ENCODE measurements at places on chromosomes 2 and 18.

DNA sequence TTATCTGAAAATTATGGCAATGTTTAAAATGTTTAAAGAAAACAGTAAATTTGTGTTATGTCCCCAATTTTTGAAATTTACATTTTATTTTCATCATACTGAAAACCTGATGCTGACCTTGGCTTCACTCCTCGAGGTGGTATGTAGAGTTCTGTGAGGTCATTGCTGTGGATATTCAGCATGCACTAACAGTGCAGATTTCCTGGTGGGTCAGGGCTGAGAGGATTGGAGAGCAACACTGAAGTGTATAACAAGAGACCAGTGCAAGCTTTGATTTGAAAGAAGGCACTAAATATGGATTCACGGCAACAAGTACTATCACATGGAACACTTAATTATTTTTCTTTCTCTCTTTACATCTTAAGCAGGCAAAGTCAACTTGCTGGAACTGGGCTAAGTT is 134.1 kb downstream of the SLC8A1 start:
- DNase-seq: no peak

- DNase-seq: no peak
These were observed 29.3 kb downstream of the FEZ2 start for GRCh38 chr2:36568516-36569246.

- no peak for DNase-seq
These were observed 1093.6 kb downstream of the SUCLG1 start for GRCh38 chr2:83365476-83365875.

- no peak for DNase-seq
These were observed 5.1 kb upstream of the SMAD7 start for GRCh38 chr18:48955830-48956261.

DNA sequence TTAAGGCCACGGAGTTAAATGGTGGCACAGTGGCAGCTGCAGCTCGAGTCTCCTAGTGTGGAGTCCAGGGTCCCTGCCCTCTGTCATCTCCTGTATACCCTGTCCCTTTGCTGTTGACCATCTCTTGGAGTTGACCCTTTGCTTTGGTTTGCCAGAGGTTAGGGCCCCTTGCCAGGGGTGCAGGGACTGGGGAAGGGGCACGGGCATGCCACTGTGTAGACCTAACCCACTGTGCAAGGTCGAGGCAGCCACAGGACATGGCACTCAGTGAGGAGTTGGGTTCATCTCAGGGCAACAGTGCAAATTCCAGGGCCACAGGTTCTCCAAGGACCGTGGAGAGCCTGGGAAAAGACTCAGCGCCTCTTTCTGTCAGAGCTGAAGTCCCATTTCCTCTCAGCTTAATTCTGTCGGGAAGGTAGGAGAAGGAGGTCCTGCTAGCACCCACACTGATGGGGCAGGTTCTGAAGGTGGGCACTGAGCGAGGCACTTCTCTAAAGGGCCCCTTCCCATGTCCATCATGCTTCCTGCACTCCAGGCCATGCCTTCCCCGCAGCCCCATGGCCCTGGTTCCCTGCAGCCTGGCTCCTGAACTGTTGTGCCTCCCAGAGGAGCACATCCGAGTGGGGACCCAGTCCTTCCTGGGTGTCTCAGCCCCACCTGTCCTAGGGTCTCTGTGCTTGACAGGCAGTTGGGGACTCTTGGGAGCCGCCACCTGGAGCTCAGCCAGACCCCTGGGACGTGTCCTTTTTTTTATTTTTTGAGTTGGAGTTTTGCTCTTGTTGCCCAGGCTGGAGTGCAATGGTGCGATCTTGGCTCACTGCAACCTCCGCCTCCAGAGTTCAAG is 2.8 kb downstream of the KHK start:
- no peak for DNase-seq

DNA sequence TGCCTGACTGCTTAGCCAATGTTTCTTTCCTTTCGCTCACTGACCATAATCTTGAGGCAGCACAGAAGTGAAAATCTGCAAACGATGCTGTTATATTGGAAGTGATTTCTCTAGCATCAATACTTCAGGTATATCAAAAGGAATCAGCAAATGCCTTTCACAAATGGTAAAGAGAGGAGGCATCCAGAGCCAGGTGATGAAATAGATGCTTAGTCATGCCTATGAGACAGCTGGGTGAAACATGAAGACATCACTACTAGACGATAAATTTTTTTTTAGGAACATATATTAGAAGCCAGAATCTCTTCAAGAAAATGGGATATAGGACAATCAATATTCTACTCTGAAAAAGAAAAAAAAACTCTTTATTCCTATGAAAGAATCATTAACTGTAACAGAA is 249.2 kb upstream of the SLC39A10 start:
- DNase-seq: no peak

GRCh38 chr18:52394602-52395001 is 54.6 kb downstream of the DCC start:
- no peak for DNase-seq

GRCh38 chr18:63446266-63446665 is 24.0 kb upstream of the VPS4B start:
- DNase-seq: no peak

GRCh38 chr18:63162271-63163014 is 157.1 kb downstream of the BCL2 start:
- DNase-seq: no peak

DNA sequence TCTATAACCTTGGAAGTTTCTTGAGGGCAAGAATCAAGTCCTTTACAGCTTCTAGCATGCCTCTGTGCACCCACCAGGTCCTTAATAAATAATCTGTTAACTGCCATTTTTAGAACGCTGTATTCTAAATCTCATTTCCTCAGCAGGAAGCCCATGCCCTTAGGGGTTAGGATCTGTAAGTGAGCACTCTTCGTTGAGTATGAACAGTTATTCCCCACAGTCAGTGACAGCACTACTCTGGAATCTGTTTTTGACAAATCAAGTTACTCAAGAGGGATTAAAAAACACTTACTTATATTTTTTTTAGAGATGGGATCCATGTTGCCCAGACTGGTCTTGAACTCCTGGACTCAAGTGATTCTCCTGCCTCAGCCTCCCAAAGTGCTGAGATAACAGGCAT is 14.6 kb downstream of the PAIP2B start:
- no peak for DNase-seq

DNA sequence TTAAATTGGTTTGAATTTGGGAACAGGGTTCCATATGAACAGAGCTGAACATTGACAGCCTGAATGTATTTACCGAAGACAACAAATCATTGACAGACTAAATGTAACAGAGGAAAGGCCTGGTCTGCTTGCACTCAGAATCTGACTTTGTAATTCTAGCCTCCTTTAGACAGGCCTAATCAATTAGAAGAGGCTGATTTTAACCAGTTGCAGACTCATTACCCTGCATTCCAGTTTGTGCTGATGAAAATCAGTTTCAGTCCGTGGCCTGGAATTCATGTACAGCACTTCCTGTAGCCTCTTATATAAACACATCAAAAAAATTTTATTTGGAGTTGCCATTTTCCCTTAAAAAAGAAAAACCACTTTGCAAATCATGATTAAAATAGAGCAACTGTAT is 93.1 kb upstream of the ZFP36L2 start:
- DNase-seq: no peak

GRCh38 chr18:55354795-55355194 is 233.2 kb downstream of the TCF4 start:
- no peak for DNase-seq

- DNase-seq: no peak
These were observed 51.3 kb downstream of the RNF144A start for GRCh38 chr2:6968319-6969100.

DNA sequence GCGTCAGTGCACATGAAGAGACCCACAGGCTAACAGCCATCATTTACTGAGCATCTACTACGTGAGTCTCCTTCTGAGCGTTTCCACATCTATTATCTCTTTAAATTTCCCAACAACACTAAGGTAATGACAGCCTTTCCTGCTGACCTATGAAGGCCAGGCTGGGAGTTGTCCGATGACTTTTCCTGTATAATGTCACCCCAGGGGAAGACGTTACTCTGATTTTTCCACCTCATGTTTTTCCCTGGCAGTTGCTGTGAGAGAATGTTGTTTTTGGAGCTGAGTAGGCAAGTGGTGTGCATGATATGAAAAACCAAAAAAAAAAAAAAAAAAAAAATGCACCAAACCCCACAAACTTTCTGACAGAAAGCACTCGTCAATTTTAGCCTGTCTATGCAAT is 207.6 kb downstream of the SLC8A1 start:
- no peak for DNase-seq
